GM04504 (cell line): ENCODE measurements at places on chromosomes 4 and X.

DNA sequence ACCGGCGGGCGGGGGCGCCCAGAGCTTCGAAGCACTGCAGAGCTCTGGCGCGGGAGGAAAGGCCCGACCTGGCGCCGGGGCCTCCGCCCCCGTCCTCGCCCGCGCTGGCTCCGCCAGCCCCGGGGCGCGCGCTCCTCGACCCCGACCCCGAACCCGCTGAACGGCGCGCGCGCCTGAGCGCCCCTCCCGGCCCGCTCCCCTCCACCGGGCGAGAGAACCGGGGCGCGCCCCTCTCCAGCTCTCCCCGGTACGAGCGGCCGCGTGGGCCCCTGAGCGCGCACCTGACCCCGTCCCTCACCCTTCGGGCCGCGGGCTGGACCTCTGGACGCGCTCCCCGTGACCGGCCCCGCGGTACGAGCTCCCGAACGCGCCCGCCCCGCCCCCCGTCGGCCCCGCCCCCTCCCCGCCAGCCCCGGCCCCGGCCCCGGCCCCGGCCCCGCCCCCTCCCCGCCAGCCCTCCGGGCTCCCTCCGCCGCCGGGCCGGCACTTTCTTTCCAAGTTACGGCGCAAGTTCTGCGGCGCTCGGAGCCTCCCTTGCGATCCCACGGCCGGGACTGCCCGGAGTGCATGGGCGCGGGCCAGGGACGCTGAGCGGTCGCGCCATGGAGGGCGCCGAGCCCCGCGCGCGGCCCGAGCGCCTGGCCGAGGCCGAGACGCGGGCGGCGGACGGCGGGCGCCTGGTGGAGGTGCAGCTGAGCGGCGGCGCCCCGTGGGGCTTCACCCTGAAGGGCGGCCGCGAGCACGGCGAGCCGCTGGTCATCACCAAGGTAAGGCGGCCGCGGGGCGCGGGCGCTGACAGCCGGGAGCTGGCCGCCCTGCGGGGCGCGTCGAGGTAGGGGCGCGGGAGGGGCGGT lies at the start of gene SHROOM2:
Gene SHROOM2 (plus strand): TSS at position 486 of the 854 bp plus-strand sequence. CDS start 117 bp downstream, at position 603.
- no peak for DNase-seq

- DNase-seq: no peak
These were observed 2.8 kb upstream of the RBM46 start for GRCh38 chr4:154778264-154778663.

DNA sequence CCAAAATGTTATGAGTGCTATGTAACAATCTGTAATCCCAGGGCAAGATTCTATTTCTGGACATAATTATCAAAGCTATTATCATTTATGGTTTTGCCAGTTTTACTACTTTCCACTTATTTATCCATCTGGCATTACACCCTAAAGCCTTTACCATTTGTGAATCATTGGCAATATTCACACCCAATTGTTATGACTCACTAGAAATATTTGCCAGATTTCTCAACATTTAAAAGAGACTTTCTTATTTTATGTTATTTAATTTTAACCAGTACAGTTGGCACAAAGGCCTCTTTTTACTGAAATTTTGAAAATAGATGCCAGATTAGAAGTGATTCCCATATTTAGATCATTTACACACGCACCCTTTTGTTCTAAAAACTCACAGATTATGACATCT lies 242.7 kb upstream of the WDFY3 start:
- DNase-seq: no peak

- DNase-seq: no peak
These were observed 3.7 kb downstream of the MTMR1 start for GRCh38 chrX:150696866-150697265.

DNA sequence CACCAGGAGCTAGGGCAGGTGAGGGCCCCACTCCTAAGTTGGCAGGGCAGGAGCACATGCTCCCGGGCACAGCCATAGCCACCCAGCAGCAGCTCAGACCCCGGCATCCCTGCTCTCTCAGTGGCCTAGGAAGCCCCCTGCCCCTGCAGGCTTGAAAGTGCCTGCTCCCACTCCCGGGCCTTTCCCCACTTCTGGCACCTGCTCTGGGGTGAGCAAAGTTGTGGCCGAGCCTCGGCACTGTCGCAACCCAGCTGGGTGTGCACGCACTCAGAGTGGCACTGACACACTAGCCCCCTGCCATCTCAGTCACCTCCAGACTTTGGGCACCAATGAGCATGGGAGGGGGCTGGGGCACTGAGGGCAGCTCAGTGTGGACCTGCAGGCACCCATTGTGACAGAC lies 60.8 kb upstream of the CDKN2AIP start:
- DNase-seq: no peak

DNA sequence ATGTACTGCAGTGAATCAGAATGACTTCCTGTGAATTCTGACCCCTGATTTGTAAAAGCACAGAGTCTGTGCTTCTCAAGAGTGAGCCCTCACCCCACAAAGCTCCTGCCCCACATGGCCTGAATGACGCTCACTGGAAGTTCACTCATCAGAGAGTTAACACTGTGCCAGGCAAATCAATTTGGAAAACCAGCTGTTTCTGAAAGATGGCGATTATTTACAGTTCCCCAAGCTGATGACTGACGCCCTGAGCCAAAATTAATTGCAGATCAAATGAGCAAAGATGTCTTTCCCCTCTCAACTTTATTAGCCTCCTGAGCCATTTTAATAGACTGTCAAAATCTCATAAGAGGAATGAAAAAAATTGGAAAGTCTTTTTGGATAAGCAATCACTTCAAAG lies 118.0 kb downstream of the SLC2A9 start:
- DNase-seq: no peak

GRCh38 chr4:115781528-115782146 lies 668.2 kb upstream of the NDST4 start:
- no peak for DNase-seq

GRCh38 chr4:169665046-169665737 lies 44.8 kb downstream of the CLCN3 start:
- DNase-seq: no peak

DNA sequence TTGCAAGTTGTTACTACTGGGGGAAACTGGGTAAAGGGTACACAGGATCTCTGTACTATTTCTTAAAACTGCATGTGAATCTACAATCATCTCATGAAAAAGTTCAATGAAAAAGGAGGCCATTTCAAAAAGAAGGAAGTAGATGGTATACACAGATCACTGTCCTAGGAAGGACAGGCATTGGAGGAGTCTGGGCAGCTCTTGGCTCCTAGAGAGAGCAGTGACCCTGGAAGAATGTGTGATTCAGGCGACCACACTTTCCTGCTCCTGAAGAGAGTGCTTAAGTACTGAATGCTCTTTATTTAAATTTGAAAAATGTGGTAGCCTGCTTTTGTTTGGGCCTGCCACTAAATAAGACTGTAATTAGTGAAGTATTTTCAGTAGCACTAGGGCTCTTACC lies 318.1 kb upstream of the CASK start:
- DNase-seq: no peak

- no peak for DNase-seq
These were observed 41.6 kb upstream of the XIAP start for GRCh38 chrX:123818243-123818642.
